ENCODE measurements at places on chromosomes 6 and 20. TPM values are rescaled to one million over a fixed set of nuclear protein-coding genes. Genes with fewer than 3 reads are reported as not detected.

NKAIN2 gene
- total RNA-seq: not detected

PHF10 gene
- total RNA-seq: 22.3 TPM

DLK2 gene
- total RNA-seq: 0.28 TPM

GGT7 gene
- total RNA-seq: 9.8 TPM

MLN gene
- not detected for total RNA-seq

PRPH2 gene
- total RNA-seq: 1.8 TPM

GABRR1 gene
- not detected for total RNA-seq

DCBLD1 gene
- total RNA-seq: 50.5 TPM

IL20RA gene
- 0.55 TPM for total RNA-seq

RBBP8NL gene
- not detected for total RNA-seq

COL21A1 gene
- 6.7 TPM for total RNA-seq

GSTA2 gene
- not detected for total RNA-seq
